ENCODE measurements at places on chromosomes 7 and 10.

DNA sequence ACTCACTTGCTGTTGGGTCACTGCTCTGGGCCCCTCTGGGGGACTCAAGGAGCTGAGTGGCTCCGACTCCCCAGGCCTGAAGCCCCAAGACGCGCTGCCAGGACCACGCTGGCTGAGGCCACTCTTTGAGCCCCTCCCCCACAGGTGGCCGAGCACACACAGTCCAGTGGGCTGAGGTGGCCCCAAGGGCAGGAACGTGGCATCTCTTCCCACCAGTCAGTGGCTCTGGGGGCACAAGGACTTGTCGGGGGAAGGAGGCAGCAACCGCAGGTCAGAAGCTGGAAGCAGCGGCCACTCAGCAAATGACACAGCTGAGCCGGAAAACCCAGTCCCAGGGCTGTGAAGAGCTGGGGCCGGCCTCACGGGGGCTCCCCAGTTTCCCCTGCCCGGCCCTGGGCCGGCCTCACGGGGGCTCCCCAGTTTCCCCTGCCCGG lies 24.1 kb downstream of the GRIFIN start:
- no peak for DNase-seq

DNA sequence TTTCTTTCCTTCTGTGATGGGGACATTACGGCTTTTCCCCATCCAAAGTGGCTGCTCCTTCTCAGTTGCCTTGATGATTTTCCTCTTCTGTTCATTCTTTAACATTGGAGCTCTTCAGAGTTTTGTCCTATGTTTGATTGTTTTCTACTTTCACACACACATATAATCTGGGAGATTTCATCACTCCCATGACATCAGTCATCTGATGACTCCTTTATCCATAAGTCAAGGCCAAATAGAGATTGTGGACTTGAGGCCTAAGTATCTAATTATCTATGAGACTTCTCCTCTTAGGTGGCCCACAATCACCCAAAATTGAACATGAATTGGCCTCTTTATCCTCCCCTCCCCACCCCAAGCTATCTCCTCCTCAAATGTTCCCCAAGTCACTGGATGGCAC lies 5.3 kb upstream of the COL1A2 start:
- no peak for DNase-seq

- peak; percentile 56 for DNase-seq
Observed at GRCh38 chr10:99431190-99431760, 851 bp upstream of the GOT1 start.

DNA sequence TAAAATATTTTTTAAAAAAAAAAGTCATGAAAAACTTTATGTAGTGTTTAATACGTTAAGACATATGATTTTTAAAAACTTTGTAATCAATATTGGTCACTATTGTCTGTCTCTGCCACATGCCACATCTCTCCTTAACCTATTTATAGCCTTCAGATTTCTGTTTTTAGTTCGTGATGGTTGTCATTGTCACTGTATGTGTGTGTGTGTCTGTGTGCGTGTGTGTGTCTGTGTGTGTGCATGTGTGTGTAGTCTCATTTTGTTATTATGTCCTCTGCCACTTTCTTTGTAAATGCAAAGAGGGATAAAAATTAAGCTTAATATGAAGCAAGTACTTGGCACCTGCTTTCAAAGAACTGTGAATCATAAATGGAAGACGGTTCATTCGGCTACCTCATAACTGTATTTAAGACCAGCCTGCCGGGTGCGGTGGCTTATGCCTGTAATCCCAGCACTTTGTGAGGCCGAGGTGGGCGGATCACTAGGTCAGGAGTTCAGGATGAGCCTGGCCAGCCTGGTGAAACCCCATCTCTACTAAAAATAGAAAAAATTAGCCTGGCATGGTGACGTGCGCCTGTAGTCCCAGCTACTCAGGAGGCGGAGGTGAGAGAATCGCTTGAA lies 354.0 kb downstream of the ARL4A start:
- DNase-seq = no peak

- peak; percentile 74 for DNase-seq
Observed at GRCh38 chr7:100545360-100546128, 6.5 kb downstream of the AGFG2 start.

GRCh38 chr7:333393-333764 lies 43.4 kb downstream of the FOXL3 start:
- DNase-seq = no peak

DNA sequence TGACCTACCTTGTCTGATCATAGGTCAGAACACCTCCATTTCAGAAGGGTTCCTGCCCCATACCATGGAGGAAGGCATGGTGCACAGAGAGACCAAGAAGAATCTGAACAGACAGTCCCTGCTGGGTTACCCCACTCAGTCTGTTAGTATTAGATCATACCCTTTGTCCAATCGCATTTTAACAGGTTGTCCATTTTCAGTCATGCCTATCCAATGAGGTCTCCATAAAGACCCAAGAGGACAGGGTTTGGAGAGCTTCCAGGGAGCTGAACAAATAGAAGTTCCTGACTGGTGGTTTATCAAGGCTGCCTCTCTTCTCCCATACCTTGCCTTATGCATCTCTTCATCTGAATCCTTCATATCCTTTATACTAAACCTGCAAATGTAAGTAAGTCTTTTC lies 21.2 kb upstream of the SLC16A12 start:
- peak; percentile 40 for DNase-seq

DNA sequence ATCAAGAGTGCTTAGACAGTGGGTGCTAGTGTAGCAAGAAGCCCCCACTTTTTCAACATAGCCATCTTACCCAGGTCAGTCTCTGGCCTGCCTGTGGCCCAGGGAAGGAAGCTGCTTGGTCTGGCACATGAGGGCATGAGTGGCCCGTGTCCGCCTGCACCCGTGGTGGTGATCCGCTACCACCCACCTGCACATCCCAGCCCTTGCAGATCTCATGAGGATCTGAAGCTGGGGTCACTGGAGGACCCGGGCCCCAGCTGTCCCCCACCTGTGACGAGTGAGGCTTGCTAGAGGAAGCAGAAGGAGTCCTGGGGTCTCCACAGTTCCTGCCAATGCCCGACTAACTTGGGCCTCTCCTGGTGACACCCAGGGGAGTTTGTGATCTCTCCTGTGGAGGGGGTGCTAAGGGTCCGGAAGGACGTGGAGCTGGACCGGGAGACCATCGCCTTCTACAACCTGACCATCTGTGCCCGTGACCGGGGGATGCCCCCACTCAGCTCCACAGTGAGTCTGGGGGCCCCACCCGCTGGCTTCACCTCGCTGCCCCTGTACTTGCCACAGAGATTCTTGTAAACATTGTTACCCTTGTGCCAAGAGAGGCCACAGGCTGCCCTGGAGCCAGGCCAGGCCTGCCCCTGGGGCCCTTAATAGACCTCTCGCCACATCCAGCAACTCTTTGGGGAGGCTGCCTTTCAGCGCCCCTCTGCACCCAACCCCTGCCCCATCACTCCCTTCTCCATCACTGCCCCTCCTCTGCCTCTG lies 10.8 kb upstream of the VSIR start:
- no peak for DNase-seq

GRCh38 chr10:73099141-73099540 lies 2.5 kb upstream of the P4HA1 start:
- DNase-seq = no peak

DNA sequence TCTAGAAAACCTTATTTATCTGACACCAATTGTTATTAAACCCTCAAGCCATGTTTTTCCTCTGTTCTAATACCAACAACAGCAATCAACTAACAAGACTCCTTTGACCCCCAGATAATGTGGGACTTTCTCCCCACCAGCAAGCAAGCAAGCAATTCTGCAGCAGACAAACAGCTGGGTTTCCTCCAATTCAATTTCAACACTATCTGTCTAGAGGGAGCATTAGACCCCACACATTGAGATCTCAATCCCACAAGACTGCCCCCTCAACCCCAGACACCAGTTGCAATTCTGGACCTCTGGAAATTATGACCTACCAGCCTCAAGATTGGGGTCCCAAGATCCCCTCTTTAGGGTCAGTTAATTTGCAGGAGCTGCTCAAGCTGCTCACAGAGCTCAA lies 89.4 kb upstream of the TMEM26 start:
- DNase-seq = no peak
